BJ (cell line): ENCODE measurements at places on chromosomes 2 and 18.

DNA sequence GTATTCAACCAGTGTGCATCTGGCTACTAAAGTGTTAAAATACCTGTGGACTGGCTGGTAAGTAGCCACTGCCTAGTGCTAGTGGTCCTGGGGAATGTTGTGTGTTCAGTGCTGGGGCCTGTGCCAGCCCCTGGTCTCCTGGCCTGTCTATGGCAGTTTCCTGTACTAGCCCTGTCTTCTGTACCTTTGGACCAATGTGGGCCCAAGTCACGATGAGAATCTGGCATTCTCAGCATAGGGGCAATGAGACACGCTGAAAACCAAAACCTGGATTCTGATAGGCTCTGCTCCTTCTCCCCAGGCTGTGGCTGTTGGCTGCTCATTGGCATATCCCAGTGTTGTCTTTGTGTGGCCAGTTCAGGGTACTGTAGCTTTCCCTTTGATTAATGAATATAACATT lies 170.4 kb downstream of the PTPRM start:
- DNase-seq, result no peak

GRCh38 chr2:31563273-31563839 lies 17.4 kb downstream of the SRD5A2 start:
- no peak for DNase-seq

GRCh38 chr18:13629841-13630715 lies 96.3 kb downstream of the FAM210A start:
- DNase-seq, result no peak

- DNase-seq, result no peak
Measured at GRCh38 chr2:240519396-240520129, 38.2 kb downstream of the ANKMY1 start.

DNA sequence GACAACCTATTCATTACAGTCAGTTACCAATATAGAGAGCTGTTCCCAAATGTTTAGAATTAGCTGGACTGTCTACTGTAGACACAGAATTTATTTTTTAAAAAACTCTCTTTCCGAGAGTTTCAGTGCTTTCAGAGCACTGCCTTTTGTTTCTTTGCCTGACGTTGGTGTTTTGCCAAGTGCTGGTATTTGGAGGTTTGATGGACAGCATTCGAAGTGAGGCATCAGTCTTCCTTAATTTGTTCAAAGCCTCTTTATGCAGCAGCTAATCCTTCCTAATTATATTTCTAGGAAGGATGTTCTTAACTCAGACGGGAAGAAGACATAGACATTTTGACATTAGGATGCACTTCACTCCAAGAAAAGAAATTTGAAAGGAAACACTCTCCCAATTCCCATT lies 83.2 kb downstream of the LTBP1 start:
- DNase-seq, result no peak

GRCh38 chr2:149716687-149717086 lies 129.1 kb upstream of the MMADHC start:
- DNase-seq, result no peak

GRCh38 chr2:216635171-216635570 lies 2.0 kb downstream of the IGFBP2 start:
- no peak for DNase-seq

DNA sequence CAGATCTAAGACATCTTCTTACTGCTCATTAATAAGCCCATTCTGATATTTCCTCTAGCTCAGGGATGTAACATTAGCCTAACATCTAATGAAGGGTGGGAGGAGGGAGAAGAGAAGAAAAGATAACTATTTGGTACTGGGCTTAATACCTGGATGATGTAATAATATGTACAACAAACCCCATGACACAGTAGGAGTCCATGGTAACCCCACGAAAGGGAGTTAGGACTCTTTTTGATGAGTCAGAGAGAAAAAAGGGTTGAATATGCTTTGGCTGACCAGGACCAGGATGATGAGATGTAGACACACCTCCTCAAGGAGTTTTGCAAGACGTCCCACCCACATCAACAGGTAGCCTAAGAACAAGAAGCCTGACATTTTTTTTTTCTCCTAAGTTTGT lies 34.4 kb upstream of the DLX2 start:
- DNase-seq, result no peak

GRCh38 chr18:9741793-9742523 lies 33.9 kb downstream of the RAB31 start:
- DNase-seq, result no peak

DNA sequence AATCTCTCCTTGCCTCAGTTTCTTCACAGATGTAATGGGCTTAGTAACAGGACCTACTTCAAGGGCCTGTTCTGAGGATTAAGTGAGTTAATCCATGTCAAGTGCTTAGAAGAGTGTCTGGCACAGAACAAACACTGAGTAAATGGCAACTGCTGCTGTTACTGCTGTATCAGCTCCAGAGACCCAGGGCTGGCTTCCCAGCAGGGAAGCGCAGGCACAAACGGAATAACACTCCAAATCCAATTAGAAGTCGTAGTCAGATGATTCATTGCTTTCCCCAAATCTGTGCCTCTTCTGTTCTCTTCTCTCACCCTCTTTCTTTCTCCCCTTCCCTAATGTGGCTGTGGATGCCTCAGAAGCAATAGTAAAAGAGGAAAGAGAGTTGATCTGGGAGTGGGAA lies 101.1 kb upstream of the FZD7 start:
- no peak for DNase-seq

DNA sequence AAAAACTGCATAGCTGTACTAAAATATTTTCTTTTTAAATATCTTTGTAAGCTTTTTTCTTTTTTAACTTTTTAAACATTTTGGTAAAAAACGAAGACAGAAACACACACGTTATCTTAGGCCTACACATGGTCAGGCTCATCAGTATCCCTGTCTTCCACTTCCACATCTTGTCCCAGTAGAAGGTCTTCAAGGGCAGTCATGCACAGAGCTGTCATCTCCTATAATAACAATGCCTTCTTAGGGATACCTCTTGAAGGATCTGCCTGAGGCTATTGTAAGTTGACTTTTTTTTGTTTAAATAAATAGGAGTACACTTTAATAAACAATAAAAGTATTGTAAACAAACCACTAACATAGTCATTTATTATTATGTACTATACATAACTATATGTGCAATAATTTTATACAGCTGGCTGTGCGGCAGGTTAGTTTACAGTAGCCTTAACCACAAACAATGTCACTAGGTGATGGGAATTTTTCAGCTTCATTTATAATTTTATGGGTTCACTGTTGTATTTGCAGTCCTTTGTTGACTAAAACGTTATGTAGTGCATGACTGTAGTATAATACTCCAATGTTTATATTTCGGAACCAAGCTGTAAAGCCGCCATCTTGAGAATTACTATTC lies 124.4 kb downstream of the MAP4K4 start:
- DNase-seq, result no peak

DNA sequence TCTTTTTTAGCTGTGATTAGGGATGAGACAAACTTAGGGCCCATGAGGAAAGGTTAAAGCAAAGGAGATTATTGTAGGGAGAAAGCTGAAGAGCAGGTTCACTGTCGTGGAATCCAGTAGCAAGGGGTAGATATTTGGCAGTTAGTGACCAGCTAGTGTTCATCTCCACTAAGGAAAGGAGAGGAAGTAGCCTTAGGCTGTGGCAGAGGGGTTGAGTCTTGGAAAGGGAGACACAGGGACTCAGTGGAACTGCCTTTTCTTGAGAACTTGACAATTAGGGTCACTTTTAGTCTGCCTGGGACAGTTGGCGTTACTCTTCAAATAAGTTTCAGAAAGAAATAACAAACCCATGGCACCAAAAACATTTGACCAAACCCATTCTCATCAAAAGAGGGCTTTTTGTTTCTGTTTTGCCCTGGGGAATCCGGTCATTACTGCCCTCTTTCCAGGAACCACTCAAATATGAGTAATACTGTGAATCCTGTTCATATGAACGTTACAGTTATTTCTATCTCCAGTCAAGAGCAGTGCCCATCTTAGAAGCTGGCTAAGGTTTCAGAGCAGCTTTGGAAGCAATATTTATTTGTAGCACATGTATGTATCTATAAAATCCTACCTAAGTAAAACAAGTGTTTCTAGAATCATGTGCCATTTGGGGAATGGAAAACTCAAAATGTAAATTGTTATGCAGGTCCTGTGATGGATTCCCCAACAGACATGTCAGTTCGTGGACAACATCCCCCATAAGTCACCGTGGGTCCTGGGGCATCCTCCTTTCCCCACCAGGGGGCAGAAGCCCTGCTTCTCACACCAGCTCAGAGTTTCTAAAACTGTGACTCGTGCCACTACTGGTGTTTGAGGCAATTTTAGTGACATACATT lies 77.3 kb upstream of the PHLPP1 start:
- DNase-seq, result no peak

DNA sequence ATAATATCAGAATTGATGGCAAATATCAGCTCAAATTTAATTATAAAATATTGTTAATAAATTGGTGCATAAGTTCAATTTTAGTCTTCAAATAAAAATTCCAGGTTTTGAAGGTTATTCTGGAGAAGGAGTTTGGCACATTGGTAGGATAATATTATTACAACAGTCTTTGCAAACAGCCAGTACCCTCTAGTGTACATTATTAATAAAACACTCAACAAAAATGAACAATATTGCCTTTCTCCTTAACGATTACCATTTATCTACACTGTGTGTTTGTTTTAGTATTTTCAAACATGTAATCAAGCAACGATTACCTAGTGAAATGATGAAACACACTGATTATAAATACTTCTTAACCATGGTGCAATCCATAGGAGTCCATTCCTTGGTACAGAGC lies 334.0 kb upstream of the FSIP2 start:
- no peak for DNase-seq

DNA sequence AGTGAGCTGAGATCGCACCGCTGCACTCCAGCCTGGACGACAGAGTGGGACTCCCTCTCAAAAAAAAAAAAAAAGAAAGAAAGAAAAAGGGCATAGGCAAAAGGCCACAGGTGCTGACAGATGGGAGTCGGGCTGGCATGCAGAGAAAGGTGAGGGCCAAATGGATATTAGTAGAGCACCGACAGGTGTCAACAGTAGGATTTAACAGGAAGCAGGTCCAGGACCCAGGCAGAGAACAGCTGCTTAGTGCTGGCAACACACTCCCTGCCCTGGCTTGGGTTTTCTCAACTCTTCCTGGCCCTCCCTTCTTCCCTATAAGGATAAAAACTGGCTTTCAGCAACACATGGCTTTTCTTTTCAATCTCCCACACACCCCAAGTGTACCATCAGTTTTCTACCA lies 84.9 kb downstream of the MRO start:
- no peak for DNase-seq

DNA sequence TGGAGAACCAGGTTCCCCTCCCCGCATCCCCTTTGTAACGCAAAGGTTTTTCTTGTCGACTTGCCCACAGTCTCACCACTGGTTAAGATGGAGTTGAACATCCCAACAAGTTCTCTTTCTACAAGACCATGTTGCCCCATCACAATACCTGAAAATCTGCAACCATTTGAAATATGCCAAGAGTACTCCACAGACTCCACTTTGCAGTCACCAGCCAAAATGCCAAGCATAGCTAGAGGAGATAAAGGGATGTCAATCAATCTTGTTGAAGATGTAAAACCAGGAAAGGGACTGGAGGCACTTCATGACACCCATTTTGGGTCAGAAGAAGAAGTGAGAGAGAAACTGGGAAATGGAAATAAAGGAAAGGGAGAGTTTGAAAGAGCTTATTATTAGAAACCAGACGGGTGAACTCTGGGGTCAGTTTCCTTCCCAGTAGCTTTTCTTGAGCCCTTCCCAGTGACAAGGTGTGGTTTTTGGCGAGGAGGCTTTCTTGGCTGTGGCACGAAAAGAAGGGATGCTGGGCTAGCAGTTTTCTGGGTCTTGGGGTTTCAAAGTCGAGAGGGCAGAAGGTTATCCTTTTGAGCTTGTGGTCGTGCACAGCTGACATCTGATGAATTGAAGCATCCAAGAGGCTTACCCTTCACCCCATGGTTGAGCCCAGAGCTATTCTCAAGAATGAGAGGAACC lies 79.3 kb downstream of the ACAA2 start:
- DNase-seq, result no peak

DNA sequence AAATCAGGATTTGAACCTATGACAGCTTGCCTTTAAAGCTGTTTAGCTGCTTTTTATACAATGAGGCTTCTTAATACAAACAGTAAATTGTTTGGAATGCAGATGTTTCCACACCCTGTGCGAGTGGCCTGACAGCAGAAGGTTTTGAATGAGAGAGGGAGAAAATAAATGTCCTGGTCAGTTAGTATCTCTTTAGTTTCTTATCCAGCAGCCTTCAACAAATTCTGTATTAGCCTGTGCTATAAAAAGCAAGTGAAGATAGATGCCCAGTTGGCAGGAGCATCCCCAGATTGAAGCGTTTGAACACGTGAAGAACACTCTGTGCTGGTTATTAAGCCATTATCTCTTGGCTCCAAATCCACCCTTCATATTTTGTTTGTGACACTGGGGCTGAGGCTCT lies 70.6 kb downstream of the CERS6 start:
- DNase-seq, result no peak

GRCh38 chr18:36757081-36757480 lies 71.7 kb downstream of the TPGS2 start:
- DNase-seq, result no peak

DNA sequence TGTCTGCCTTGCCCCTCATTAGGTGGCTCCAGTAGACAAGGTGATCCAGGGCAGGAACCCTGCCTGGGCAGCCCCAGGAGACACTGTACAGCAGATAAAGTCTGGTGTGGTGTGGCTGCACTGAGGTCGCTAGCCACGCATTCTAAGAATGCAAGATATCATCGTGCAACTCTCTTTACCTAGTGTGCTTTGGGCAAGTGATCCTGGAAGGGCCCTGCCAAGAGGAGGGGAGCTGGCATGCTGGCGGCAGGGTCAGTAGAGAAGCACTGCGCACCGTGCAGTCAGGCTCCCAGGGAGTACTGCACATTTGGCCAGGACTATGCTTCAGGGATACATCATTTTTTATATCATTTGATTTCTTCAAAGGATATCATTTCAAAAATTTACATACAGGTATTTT lies 195.3 kb upstream of the SMAD2 start:
- DNase-seq, result no peak

- no peak for DNase-seq
Measured at GRCh38 chr2:28980368-28981015, 606 bp upstream of the TOGARAM2 start.

- DNase-seq, result no peak
Measured at GRCh38 chr2:4455486-4456155, 752.2 kb downstream of the DCDC2C start.

GRCh38 chr2:234355808-234356365 lies 141.0 kb downstream of the ARL4C start:
- DNase-seq, result no peak

- DNase-seq, result no peak
Measured at GRCh38 chr18:55918444-55918843, 330.5 kb upstream of the TCF4 start.

DNA sequence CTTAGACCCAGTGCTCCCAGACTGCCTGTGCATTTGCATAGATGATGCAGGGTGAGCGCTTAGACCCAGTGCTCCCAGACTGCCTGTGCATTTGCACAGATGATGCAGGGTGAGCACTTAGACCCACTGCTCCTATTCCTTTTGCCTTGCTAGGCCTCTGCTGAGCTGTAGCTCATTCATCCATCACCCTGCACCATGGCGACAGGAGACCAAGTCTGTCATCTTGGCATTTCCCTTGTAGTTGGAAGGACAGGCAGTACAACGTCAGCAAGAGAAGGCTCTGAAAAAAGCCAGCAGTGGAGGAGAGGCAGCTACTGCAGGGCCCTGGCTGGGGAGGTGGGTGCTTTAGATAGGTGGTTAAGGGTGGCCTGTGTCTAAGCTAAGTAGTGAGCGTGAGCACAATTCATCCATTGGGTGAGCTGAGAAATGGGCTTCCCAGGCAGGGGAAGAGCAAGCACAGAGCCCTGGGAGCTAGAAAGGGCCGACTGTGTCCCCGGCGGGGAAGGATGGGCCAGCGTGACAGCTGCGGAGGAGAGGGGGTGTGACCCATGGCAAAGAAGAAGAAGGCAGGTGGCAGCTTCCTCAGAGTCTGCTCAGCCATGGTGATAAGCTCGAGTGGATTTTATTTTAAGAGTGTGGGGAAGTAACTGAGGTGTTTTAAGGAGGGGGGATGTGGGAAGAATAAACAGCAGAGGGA lies 108.8 kb downstream of the LPIN1 start:
- DNase-seq, result no peak
